ENCODE measurements at places on chromosomes 4 and X.

GRCh38 chr4:73443224-73443623 is 7.2 kb downstream of the AFP start:
- no peak for DNase-seq

DNA sequence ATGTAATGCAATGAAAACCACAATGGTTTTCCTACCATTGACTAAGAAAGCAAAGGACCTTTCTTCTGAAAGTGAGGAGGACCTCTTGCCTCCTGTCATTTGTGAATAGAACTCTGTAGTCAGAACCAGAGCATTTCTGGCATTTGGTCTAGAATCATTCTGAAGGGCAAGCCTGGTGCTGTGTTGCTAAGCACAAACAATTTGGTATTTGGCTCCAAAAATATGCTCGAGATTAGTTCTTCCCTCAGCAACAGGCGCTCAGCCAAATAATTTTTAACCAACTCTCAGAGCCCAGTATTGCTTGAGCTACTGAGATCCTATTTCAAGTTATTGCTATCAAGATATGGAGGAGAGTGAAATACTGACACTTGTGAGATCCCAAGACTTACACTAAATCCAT is 71.0 kb downstream of the SNCA start:
- DNase-seq, result no peak

DNA sequence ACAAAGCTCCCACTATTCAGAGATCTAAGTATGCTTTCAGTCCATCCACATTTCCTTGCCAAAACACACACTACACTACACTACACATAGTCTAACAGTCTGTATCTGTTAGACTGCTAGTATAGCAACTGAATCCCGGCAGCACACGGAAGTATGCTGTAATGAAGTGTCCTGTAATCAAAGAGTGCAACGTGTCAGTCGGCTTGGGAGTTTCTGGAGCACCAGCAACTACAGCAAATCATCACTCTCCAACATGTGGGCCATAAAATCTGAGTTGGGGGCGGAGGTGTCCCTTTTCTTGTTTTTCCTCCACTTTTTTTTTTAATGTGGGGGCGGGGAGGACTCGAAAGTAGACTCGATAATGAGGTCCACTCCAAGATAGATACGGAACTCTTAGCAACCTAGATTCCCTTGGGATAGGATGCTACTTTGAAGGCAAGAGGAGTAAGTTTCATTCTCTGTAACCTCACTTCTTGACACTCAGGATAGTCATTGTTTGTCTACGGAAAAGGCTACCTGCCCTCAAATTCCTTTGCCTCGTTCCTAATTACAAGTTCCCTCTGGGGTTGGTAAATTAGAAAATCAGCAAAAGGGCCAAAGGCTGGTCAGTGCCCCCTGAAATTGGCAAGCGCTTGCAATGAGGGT is 722 bp downstream of the SLC10A7 start:
- DNase-seq, result no peak

GRCh38 chr4:37279894-37280592 is 35.5 kb downstream of the NWD2 start:
- no peak for DNase-seq

- DNase-seq, result no peak
Observed at GRCh38 chrX:27307546-27307945, 155.6 kb downstream of the PPP4R3C start.

Data from stimulated activated CD8-positive, alpha-beta memory T cell treated with anti-CD3 and anti-CD28 coated beads, Interleukin-12 subunit alpha, Interleukin-12 subunit beta, amount 100 ng/mL, for 1 hour (primary cell).